CD4-positive, alpha-beta T cell treated with Interleukin-15 for 4 hours (primary cell): ENCODE measurements at places on chromosomes 5 and 9.

DNA sequence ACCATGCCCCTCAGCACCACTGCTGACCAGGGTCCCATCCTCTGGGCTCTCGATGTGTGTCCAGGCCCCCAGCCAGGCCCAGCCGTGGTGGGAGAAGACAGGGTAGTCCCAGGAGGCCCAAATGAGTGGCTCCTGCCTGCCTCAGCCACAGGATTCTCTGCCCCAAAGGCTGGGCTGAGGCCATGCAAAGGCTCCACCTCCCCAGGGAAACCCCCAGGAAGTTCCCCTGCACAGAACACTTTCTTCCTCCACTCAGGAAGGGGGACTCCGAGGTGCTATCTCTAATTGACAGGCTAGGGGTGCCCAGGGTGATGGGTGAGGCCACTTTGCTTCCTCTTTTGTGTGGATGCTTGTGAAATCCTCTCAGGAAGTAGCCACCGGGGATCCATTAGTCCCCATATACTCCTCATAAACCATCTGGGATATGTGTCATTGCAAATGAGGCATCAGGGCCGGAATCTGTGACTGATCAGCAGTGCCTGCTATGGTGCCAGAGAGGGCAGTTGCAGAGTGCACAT lies 23.1 kb upstream of the TDRD7 start:
- peak; percentile 9 for DNase-seq

DNA sequence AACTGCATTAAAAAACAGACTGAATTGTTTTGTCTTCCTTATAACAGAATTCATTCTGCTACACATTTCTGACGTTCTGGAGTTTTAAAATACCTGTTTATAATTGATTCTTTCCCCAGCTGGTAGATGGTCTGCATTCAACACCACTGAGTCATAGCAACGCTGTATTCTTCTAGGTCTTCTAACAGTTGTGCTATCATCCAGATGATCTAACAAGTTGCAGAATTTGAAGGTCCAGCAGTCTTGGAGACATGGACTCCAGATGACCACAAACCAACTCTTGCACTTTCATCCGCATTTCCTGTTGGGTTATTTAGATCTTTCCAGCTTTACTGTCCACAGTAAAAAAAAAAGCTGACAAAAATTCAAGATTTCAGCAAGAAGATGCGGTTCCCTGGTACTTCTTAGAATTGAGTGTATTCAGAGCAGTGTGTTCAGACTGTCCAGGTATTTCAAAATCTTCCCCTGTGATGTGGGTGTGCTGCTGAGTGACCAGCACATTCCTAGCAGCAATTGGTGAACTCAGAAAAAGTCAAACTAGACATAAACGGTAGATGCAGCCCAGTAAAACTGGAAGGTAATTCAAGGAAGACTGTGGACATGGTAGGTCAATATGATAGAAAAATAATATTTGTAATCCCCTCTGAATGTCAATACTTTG lies 50.2 kb downstream of the CSNK1A1 start:
- no peak for DNase-seq

DNA sequence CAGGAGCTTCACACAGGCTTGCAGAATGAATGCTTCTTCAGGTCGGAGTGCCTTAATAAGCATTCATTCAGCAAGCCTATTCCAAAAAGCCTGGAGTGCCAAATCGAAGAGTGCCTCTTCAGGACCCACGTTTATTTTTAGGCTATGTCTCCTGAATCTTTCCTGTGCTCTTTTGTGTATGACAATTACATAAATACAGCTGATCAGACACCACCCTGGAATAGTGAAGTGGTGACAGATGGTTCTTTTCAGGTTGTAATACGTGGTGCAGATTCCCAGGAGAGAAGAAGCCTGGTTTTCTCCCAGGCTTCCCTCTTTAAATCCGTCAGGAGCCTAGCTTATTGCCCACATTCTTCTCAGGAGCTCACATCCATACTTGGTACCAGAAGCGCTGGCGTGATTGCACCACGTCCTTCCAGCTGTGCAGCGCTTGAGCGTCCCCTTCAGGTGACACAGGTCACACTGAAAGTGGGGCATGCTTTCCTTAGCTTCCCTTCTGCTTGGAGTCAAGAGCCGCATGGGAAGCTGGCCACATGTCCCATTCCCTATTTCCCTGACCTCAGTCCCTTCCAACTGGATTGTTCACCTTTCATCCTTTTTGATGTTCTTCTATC lies 123.1 kb downstream of the ADCY2 start:
- no peak for DNase-seq

GRCh38 chr9:114969269-114969668 lies 38.9 kb upstream of the TNFSF8 start:
- DNase-seq: no peak

- no peak for DNase-seq
Observed at GRCh38 chr5:98104454-98105188, 668.8 kb upstream of the RGMB start.

DNA sequence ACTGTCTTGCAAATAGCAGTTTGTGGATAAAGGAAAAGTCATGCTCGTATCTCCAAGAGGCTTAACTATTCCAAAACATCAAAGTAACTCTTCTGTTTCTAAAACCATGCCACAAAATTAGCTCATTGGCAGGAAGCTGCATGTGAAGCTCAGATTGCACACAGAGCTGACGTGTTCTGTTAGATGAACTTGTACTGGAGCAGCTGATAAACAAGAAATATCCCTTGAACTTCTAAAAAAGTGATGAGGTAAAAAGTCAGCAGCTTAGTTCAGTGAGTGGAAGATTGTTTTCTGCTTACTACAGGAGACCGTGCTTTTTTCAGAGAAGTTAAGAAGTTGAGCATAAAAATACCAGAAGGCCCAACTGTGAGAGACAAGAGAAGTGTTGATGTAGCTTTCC lies 113.2 kb downstream of the SLC12A2 start:
- DNase-seq: peak; percentile 16

DNA sequence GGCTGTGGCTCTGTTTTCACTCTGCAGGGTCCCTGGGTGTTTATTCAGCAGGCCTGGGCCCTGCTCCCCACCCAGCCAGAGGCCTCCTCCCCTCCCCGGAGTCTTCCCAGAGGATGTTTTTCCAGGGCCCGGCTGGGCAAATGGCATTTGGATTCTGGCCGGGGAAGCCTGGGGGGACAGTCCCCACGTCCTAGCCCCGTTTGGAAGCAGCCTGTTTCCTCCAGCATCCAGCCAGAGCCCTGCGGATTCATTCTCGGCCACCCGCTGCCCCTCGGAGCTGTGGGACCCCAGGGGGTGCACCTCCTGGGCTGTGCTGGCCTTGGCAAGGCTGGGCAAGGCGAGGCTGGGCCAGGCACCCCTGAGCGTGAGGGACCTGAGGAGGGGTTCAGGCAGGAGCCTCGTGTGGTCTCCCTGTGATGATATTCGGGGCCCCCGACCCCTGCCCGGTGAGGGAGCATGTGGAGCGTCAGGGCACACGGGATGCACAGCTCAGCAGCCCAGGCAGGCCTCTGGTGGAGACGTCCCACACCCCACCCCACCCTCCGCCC lies 48.8 kb upstream of the EGFL7 start:
- DNase-seq: no peak

DNA sequence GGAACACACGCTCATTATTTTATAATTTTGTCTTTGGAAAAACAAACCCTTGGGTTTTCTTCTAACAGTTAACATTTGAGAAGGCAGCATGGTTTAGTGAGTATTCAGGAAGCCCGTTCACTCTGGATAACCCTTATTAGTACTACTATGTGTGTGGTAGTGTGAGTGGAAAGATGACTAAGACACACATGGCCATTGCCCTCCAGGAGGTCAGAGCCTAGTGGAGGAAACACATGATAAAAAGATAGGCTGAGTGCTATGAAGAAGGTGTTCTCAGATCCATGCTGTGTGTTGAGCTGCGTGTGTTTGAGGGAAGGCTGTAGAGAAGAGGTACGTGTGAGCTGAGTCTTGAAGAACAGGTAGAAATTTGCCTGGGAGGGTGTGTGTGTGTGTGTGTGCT lies 8.4 kb downstream of the C5orf47 start:
- no peak for DNase-seq

DNA sequence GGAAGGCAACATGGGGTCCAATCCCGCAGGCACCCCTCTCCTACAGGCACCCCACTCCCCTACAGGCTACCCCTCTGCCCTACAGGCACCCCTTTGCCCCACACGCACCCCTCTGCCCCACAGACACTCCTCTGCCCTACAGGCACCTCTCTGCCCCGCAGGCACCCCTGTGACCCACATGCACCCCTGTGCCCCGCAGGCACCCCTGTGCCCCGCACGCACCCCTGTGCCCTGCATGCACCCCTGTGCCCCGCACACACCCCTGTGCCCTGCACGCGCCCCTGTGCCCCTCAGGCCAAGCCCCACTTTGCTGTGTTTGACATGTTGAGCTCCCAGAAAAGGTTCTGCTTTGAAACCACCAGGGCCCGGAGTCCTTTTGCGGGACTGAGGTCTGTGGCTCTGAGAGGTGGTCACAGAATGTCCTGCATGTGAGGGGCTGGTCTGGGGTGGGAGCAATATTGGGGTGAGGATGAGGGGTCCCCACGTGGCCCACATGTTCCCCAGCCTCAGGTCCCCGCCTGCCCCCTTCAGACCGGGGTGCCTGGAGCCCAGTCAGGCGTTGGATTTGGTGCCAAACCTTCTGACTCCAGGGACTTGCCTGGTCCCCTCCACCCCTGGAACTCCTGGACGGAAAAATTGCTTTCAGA lies 616 bp upstream of the QRFP start:
- DNase-seq: no peak

DNA sequence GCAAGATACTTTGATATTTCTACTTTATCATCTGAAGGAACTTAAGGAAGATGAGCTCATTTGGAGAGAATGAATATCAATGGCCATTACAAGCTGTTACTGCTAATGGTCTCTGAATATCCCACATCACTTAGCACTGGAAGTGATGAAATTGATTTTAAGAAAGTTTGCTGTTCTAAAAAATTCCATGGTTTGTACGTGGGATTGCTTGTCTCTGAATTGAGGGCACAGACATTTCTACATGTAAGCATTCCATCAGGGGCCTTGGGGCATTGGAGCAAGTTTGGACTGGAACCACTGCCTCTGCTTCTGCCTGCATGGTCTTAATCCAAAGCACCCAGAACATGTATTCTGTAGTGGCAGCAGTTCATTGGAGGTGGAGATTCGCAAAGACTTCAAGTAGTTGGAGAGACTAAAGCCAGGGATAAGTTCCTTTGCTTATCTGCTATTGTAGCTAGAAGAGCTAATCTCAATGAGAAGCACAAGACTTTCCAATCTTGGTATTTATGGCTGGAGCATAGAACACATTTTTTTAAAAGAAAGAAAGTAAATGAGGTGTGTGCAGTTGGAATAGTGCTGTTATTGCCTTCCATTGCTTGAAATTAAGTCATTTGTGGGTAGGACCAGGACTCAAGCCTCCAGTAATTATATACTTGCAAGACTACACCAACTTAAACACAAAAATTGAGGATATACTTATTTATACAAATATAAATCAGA lies 424.2 kb downstream of the SPATA31D1 start:
- DNase-seq: no peak

DNA sequence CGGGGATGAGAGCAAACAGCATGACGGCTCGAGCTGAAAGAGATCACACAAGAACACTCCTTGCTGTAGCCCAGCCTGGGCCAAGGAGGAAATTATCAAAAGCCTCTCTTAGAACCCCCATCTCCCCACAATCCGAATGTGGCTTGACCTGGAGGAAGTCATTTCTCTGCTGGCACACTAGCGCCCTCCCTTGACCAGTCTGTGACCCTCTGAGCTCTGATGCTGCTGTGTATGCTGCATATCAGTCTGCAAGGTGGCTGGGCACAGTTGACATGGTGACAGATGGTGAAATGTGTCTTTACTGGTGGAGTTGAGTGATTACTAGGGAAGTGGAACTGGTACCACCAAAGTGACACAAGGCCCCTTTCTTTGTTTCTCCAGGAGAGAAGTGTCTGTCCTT lies 3.3 kb downstream of the SLC46A2 start:
- DNase-seq: no peak

DNA sequence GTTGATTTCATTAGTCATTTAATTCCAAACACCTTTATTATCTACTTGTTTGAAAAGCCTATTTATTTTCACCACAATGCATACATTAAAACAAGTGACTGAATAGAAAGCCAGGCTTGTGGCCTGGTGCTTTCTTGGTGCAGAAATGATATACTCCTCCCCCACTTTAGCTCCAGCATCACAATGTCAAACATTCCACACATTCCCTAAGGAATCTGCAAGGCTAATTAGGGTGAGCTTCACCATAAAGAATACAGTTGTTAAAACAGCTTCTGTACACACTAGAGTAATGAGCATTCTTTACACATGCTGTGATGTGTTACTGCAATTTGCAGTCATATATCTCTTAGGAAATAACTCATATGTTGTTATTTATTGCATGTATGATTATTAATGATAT lies 705.7 kb downstream of the CETN3 start:
- no peak for DNase-seq

- DNase-seq: no peak
Observed at GRCh38 chr5:87785554-87786335, 373.0 kb upstream of the CCNH start.

DNA sequence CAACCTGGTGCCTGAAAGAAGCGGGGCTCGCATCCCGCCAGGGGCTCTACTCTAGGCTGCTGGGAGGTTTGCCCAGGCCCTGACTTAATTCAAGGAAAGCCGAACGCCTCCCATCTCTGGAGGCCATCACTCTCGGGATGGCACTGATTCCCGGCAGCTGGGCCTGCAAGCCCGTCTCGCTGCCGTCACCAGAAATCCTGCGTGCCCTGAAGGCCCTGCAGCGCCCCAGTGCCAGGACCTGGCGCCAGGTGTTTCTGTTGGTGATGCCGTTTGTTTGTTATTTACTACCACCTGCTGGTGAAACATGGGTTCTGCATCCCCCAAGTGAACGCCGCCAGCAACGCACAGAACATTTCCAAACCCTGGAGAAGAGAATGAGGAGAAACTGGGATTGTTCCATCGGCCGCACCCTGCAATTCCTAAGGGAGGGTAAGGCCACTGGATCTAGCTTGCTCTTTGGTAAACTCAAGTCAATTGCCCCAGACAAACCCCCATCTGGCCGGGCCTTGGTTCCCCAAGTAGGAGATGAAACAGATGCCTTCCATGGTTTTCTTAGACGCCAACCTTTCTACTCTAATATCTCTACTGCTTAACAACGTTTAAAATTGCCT lies 77.9 kb downstream of the AK8 start:
- DNase-seq: peak; percentile 73

- no peak for DNase-seq
Observed at GRCh38 chr5:107874795-107875194, 204.1 kb upstream of the EFNA5 start.

DNA sequence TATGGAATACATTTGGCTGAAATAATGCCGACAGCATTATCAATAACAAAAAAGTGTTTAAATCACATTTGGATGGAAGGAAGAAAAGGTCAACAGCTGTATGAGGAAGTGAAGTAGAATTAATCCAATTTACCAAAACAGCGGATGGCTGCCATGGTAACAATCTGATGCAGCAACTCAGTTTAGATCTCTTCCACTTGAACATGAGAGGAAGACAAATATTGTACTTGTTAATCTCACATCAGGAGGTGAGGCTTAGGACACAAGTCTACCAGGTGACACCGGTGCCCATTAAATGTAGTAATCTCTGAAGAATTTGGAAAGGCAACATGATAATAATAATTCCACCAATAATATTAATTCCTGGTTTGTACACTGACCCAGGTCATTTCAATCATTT lies 2.4 kb downstream of the RASEF start:
- DNase-seq: no peak

GRCh38 chr5:13188371-13188770 lies 756.1 kb downstream of the DNAH5 start:
- DNase-seq: no peak

GRCh38 chr5:119036101-119036762 lies 34.7 kb upstream of the DMXL1 start:
- peak; percentile 4 for DNase-seq
